Vagina (tissue), 2 donors: ENCODE measurements at places on chromosomes 5 and 9.

- no peak for DNase-seq
These were observed 81.9 kb downstream of the ISL1 start for GRCh38 chr5:51465165-51465564.

DNA sequence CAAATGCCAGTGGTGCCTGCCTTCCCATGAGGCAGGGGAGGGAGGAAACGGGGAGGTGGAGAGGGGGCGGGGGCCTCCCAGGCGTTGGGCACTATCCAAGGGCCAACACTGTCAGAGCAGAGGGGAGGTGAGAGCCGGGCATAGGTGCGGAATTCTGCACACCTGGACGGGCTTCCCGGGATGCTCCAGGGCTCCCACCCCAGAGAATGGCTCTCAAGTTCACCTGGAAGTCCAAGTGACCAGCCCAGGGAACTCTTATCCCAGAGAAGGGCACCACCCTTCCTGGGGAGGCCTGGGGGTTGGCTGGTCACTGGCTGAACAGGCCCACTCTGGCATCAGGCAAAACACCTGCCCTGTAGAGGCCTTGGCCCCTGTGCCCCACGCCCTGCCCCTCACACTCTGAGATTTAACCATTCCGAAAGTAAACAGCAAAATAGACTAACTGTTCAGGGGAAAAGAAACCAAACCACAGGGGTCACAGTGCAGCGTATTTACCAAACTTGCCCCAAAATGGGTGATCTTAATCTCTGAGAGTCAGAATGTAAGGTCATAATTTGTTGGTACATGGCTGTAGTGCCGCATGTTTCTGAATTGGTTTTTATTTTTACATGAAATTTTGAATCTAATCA is 2.7 kb downstream of the CSF2 start:
- no peak for DNase-seq

- no peak for DNase-seq
These were observed 23.6 kb downstream of the PRRC2B start for GRCh38 chr9:131417264-131418142.

DNA sequence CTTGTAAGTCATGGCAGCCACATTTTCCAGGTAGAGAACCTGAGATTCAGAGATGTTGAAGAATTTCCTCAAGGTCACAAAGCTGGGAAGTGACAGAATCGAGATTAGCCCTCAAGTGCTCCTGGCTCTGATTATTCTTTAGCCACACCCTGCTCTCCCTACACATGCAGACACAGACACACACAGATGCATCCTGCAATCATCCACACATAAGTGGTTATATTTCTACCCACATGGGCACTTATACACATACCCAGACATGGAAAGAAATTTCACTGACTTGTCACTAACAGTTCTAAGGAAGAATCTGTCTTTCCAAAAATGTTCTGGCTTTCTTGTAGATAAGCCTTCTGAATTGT is 32.2 kb upstream of the GALNT10 start:
- no peak for DNase-seq

GRCh38 chr9:108515856-108516255 is 339.9 kb downstream of the ACTL7B start:
- DNase-seq = no peak

DNA sequence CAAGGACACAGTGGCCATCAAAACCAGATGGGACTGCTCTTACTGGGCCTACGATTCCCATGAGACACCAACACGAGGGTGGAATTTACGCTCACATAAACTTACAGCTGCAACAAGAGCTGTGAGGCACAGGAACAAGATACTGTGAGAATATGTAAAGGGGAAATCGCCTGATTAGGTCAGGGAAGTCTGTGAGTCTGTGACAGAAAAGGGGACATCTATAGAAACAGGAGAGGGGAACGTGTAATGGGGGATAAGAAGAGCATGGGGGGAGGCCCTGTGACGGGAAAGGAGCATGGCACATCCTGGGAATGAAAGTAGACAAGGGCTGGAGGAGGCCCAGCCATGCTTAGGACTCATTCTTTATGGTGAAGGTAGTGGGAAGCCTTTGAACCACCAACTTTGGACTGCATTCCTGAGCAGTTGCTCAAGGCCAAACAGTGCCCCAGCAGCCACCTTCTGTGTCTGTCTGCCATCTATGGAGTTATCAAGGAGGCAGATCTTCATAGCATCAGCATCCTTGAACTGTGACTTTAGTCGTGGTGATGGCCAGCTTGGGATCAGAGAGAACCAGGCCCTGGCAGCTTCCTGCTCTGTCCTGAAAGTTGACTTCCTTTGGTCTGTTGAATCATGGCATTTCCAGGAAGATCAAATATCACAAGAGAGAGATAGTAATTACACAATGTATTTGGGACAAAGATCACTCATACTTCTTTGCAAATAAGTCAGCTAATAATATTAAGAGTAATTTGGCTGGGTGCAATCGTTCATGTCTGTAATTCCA is 87.9 kb upstream of the FAM169A start:
- DNase-seq = no peak

DNA sequence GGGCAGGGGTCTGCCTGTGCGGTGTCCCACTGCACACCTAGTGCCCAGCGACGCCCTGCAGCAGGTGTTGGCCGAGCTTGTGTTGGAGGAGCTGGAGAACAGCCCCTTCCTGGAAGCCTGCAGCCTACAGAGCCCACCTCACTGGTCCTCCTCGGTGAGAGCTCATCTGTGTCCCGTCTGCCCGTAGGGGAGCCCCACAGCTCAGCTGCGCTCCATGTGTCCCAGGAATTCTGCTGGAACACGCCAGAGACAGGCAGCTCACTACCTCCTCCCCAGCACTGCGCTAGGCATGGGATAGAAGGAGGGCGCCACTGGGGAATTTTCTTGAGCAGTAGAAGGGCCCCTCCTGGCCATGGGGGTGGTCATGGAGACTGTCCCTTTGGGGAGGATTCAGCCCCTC is 44.0 kb downstream of the DUSP1 start:
- no peak for DNase-seq

GRCh38 chr9:133452562-133452961 is 7.2 kb upstream of the CACFD1 start:
- no peak for DNase-seq

DNA sequence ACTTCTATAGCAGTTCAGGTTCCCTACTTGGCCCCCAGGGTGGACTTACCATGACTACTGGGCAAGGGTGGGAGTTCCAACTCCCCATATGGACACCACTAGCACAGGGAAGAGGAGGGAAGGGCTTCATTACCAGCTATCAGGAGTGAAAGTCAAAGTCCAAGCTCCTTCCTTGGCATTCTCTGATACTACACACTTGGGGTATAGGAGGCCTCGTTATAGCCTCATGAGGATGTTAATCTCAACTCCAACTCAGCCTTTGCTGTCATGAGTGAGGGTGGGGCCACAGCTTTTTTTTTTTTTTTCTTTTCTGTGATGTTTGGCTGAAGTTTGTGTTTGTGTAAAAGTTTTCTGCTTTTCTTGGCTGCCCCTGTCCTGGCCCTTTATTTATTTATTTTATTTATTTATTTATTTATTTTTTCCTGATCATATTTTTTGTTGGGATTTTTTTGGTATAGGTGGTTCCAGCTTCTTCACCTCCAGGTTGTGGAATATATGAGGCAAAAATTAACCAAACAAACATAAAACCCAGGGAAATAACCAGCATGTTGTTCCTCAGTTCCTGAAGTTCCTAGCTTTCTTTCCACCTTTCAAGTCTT is 8.7 kb downstream of the GARIN3 start:
- DNase-seq = no peak
